Activated CD4-positive, alpha-beta memory T cell treated with anti-CD3 and anti-CD28 coated beads for 36 hours (primary cell): ENCODE measurements at places on chromosomes 12 and 14.

- no peak for DNase-seq
Observed at GRCh38 chr12:56114084-56114483, 2.3 kb upstream of the RPL41 start.

- no peak for DNase-seq
Observed at GRCh38 chr14:90491221-90491885, 94.5 kb downstream of the CALM1 start.

GRCh38 chr12:18217966-18218365 is 43.4 kb upstream of the PIK3C2G start:
- DNase-seq: no peak

DNA sequence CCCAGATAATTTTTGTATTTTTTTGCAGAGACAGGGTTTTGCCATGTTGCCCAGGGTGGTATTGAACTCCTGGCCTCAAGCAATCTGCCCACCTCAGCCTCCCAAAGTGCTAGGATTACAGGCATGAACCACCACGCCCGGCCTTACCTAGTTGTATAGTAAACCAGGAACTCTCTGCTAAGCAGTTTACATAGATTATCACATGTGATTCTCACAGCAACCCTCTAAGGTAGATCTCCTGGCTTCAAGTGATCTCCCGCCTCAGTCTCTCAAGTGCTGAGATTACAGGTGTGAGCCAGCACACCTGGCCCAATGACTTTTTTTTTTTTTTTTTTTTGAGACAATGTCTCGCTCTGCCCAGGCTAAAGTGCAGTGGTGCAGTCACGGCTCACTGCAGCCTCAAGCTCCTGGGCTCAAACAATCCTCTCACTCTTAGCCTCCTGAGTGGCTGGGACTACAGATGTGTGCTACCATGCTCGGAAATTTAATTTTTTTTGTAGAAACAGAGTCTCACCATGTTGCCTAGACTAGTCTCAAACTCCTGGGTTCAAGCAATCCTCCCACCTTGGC is 26.0 kb upstream of the ATP2A2 start:
- no peak for DNase-seq

DNA sequence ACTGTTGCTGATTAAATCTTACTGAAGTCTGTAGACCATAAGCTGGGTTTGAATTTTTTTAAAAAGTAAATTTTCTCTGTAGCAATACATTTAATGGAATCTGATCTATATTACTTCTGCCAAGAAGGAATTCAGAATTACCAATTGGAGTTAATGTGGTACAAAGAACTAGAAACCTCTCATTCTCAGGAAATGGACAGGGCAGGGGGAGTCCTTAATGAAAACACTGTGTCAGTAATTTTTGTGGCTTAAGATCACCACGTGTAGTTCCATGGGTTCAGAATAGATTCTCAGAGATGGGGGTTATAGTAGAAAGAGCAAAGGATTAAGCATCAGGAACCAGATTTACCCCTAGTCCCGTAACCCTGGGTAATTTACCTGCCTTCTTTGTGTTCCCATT is 30.3 kb downstream of the FBXL14 start:
- DNase-seq: no peak

DNA sequence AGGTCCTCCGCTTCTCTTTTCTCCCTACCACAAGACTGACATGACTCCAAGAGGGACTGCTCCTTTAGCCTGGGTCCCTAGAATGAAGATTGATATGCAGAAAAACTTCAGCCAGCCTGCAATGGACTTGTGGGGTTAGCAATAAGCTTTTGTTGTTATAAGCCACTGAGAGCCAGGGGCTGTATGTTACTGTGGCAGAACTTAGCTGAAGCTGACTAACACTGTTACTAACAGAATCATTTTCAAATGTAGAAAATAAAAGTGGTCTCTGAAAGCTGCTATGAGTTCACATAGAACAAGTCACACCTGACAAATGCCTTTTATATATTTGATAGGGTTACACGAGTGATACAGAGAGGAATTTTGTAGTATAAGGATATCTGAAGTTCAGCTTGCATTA is 13.6 kb upstream of the RFLNA start:
- no peak for DNase-seq
